ENCODE measurements at places on chromosomes 13 and 19.

DNA sequence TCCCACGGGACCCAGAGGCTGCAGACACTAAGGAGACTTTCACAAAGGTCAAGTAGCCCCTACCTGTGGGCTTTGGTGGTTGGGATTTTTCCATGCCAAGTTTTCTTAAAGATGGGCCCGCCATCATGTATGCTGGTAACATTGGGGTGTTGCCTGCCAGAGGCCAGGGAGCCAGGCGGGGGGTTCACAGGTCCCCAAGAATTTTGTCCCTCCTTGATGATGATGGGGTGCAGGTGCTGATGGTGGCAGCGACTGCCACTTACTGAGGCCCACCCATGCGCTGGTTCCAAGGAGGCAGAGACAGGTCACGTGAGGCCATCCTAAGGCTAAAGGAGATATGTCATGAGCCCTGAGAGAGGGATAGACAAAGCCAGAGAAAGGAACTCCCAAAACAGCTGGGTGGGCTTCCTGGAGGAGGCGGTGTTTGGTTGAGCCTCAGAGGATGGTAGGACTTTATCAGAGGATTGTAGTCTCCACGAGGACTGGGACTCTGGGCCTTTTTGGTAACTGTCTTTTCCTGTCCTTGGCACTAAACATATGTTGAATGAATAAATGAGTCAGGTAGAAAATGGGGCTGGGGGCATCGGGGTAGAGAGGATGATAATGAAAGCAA lies 14.4 kb downstream of the PLEKHF1 start:
- no peak for DNase-seq

DNA sequence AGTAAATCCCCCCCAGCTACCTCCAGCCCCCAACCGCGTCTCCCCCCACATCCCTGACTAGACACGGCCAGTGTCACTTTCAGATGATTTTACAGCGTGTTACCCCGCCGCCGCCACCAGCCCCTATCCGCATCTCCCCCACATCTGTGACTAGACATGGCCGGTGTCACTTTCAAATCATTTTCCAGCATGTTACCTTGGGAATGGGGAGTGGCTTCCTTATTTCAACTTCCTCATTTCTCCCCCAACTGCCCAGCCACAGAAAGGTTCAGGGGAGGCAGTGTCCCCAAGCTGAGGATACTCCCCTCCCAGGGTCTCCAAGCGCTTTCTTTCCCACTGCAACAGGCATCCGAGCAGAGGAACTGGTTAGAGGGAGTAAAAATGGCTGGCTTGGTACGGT lies 18.4 kb downstream of the ADGRL1 start:
- DNase-seq = no peak

GRCh38 chr19:53982001-53982451 lies 9.4 kb upstream of the CACNG6 start:
- DNase-seq = no peak

DNA sequence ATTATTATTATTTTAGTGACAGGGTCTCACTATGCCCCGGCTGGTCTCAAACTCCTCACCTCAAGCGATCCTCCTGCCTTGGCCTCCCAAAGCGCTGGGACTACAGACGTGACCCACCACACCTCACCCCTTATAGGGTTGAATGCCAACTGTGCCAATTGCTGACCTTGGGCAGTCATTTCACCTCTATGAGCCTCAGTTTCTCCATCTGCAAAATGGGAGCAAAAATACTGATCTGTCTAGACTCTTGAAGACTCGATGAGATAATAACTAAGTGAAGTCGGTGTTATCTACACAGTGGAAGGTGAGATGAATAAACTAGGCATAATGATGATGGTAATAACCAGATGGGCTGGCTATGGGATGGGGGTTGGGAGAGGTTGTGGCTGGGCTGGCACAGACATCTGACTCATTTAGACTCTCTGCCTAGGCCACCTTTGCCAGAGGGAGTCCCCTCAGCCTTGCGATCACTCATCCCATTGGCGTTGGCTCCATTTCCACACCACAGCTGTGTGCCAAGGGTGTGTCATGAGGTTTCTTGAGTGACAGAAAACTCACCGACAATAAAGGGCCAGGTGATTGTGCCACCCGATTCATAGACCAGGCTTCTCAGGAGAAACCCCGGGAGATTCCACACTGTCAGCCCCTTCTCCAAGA lies at the start of gene CASP14:
Gene CASP14 (plus strand): TSS at position 596 of the 657 bp plus-strand sequence. CDS start 2,772 bp downstream, outside the sequence.
- DNase-seq = no peak

DNA sequence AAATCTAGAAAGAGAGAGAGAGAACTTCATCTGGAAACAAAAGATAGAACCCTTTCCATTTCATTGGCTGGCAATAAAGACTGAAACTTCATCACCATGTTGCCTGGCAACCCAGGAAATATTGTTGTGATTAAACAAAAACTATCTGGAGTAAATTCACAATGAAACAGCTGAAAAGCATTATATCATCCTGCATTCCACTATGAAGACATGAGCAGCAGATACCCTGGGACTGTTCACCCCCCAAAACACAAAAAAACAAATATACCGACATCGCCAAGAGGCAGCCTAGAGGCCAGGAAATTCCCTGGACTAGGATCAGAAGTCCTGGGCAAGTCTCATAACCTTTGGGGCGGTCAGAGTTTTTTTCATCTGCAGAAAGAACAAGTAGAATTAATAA lies 158.3 kb downstream of the FOXO1 start:
- no peak for DNase-seq

GRCh38 chr19:17553256-17553655 lies 2.2 kb upstream of the COLGALT1 start:
- no peak for DNase-seq

- DNase-seq = no peak
Observed at GRCh38 chr13:19713186-19713965, 69.4 kb downstream of the PSPC1 start.

- no peak for DNase-seq
Observed at GRCh38 chr19:17348700-17349099, 11.3 kb downstream of the GTPBP3 start.

DNA sequence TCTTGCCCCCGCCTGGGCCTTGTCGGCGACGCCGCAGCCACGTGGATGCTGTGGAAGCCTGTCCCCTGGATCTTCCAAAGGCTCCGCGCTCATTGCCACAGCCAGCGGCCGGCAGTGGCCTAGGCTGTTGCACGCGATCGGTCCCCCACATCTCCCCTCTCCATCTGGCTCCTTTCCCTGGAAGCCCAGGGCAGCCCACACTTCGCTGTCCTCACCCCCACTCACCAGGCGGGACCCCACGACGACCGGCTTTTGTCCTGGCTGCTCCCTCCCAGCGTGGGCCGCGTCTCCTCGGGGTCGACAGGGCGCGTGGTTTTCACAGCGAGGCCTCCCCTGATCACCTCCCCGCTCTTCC lies 605 bp upstream of the TEX30 start:
- DNase-seq = no peak

DNA sequence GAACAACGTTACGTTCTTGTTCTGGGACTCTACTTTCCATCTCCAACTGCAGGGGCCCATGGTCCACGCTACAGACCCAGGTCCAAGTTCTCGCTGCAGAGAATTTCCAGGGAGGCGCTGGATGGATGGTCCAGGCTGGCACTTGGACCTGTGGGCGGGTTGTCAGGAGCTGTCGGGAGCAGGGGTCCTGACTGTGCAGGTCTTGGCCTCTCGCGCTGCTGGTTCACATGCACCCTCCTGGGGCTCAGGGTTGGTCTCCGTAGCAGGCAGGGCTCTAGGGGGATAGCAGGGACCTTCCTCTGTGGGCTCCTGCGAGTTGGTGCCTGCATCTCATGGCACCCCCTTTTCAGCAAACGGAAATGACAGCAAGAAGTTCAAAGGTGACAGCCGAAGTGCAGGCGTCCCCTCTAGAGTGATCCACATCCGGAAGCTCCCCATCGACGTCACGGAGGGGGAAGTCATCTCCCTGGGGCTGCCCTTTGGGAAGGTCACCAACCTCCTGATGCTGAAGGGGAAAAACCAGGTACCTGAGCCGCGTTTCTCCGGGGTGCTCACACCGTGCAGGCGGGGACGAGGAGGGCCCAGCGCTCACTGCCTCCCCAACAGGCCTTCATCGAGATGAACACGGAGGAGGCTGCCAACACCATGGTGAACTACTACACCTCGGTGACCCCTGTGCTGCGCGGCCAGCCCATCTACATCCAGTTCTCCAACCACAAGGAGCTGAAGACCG lies 6.6 kb downstream of the PTBP1 start:
- DNase-seq = no peak

- no peak for DNase-seq
Observed at GRCh38 chr13:45374917-45375316, 33.9 kb upstream of the TPT1 start.

DNA sequence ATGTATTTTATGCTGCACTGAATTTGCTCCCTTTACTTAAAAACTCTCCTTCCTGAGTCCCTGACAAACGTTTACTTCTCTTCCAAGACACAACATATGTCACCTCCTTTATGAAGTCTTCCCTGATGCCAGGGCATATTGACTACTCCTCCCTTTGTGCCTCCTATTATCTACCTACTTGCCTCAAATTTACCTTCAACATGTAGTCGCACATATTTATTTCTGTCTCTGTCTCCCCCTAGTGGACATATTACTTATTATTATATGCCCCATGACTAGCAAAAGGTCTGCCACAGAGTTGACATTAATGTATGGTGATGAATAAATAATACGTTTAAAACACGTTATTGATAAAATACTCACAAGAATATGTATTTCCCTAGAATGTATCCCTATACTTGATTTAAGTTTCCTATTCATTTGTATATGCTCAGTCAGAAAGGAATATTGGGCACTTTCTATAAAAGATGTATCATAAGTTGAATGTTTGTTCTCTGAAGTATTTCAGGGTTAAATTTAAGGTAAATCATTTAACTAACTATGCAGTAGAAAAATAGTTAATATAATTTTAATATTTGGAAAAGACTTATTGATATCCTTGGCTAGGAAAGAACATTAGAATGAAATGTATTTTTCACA lies 250.3 kb upstream of the ATXN8OS start:
- peak; percentile 51 for DNase-seq
